NCI-H526 treated with DMSO at 0.1 percent for 48 hours (cell line): ENCODE measurements at places on chromosomes 13 and 19.
A peak's percentile ranks its signal among the peaks of the same experiment; 100 is the strongest.

- no peak for DNase-seq
Observed at GRCh38 chr13:77349365-77349764, 22.5 kb upstream of the MYCBP2 start.

DNA sequence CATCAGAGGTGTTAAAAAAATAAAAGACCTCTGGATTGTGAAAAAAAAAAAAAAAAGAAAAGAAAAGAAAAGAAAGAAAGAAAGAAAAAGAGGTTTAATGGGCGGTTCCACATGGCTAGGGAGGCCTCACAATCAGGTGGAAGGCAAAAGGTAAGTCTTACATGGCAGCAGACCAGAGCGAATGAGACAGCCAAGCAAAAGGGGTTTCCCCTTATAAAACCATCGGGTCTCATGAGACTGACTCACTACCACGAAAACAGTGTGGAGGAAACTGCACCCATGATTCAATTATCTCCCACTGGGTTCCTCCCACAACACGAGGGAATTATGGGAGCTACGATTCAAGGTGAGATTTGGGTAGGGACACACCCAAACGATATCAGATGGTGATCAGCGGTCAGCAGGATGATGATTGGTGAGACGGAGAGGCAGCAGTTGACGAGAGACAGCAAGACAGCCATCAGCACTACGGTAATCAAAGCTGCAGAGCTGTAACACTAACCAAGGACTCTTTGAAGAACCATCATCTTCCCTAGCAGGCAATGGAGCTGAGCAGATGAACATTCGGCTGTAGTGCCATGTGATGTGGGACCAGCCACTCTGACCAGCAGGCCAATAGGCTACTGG, 3.9 kb upstream of the CD209 start:
- no peak for DNase-seq

DNA sequence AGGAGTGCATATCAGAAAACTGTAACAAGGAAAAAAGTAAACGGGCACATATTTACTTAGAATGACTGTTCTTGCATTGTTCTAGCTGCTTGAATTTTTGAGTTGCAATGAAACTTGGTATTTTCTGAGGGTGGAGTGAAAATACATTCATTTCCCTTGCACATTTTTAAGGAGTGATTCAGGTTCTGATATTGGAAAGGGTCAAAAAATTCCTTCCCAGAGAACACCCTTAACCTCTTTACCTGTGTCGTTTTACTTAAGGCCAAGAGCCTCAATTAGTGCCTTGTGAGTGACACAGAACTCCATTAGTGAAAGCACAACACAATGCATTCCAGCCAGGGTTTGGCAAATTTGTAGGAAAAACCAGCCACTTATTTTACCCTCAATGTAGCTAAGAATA, 2.3 kb downstream of the ITGBL1 start:
- no peak for DNase-seq

DNA sequence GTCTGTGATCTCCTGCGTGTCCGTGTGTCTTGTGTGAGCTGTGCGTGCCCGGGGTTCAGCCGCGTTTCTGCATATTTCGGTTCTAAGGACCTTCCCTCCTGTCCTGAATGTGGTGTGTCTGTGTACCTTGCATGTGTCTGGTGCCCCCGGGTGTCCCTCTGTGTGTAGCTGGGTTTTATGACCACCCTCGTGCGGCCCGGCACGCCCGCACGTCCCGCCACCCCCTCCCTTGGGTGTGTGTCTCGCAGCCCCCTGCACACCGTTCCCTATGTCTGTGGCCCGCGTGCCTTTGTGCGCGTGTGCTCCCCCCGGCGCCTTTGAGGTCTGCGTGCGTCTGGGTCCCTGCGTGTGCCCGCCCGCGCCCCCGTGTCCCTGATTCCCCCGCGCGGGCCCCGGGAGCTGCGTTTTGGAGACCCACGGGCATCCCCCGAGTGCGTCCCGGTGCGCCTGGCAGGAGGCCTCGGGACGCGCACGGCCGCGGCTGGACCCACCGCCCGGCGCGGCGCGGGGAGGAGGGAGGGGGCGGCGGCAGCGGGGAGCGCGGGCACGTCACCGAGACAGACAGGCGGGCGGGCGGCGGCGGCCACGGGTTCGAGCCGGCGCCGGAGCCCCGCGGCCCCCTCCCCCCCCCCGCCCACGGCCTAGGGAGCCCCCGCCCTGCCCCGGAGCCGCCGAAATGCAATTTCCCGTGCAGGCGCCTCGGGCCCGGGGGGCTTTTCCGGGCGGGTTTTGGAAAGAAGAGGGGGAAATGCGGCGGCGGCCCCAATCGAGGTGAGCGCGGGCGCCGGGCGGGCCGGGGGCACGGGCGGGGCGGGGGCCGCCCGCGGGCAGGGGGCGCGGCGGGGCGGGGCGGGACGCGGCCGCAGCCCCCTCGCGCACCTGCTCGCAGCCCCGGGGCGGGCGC, 12.0 kb upstream of the NANOS3 start:
- no peak for DNase-seq

- no peak for DNase-seq
Observed at GRCh38 chr13:98399756-98400155, 177.2 kb downstream of the STK24 start.

DNA sequence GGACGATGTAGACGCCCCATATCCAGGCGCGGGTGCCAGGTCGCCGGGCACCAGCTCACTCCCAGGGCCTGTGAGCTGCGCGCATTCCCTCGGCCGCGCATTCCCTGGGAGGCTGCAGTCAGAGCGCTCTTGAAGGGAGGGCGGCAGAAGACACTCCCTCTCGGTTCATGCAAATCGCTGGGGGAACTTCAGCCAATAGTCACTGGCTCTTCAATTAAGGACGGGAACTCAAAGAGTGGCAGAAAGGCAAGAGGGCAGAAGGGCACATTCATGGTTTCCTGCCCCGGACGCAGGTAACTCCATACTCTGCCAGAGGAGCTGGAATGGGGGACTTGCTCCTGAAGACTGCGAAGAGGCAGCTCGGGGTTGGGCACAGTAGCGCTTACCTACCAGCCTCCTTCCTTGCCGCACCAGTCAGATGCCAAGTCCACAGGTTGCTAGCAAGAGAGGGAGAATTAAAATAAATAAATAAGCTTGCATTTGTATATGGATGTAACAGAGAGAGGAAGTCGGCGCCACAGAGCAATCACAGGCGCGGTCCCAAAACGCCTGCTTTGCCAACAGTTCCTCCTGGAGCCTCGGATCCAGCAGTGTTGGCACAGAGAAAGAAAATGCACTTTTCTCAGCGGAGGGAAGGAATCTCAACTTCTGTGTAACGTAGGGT, 459 bp downstream of the PCDH20 start:
- DNase-seq = peak; percentile 84

- no peak for DNase-seq
Observed at GRCh38 chr19:35144259-35144599, 1.2 kb downstream of the FXYD7 start.

DNA sequence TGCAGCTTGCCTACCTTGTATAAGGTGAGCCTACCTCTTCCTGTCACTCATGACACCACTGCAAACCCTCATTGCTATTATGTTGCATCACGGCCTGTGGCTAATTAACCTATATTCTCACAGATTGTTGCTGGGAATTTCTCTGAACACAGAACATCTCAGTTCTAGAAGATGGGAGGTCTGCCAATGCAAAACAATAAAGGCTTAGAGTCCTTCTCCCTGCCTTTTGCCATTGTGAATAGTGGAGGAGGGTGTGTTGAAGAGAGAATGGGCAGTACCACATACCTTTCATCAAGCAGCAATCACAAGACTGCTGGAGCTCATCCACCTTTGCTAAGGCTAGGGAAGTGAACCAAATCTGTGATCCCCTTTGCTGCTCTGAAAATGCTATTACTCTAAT, 34.4 kb downstream of the WDFY2 start:
- DNase-seq = no peak

DNA sequence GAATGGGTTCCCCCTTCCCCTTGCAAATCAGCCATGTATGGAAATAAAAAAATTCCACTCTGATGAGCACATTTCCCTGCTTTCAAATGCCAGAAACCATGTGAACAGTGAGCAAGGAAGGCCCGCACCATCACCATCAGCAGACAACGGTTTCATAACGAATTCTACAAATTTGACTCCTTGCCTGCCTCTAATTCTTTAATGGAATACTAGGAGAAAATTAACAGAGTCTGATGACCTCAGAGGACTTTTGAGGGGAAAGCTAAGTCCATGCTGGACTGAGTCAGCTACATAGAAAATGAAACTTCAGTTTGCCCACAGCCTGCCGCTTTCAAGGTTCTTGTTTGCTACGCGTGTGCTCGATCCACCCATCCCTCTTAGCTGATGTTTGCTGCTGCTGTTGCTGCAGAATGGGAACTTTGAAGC, 46.7 kb upstream of the KL start:
- DNase-seq = no peak

DNA sequence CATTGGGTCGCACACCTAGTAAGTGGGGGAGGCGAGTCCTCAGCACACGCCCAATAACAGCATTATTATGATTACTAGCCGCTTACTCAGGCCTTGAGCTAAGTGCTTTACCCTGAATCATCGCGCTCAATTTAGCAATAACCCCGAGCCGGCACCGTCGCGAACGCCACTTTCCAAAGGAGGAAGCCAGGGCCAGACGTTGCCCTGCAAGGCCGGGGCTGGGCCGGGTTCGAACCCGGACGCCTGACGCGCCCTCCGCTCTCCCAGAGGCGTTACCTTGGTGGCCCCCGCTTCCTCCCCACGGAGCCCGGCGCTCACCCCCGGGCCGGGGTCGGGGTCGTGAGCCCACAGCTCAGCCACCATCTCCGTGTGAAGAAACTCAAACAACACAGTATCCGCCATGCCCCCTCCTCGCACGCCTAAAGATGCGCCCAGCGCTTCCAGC, at the start of gene TRAPPC6A:
TRAPPC6A (minus strand) TSS at position 421 of the 445 bp plus-strand sequence; CDS start at position 402, 19 bp downstream.
- DNase-seq = no peak

- no peak for DNase-seq
Observed at GRCh38 chr13:71213252-71213821, 653.7 kb downstream of the DACH1 start.
